ENCODE measurements at places on chromosomes 12 and 14.
A peak's percentile ranks its signal among the peaks of the same experiment; 100 is the strongest.

- DNase-seq = no peak
These were observed 74.2 kb downstream of the KTN1 start for GRCh38 chr14:55654243-55654642.

- no peak for DNase-seq
These were observed 16.6 kb downstream of the SSH1 start for GRCh38 chr12:108840605-108841332.

DNA sequence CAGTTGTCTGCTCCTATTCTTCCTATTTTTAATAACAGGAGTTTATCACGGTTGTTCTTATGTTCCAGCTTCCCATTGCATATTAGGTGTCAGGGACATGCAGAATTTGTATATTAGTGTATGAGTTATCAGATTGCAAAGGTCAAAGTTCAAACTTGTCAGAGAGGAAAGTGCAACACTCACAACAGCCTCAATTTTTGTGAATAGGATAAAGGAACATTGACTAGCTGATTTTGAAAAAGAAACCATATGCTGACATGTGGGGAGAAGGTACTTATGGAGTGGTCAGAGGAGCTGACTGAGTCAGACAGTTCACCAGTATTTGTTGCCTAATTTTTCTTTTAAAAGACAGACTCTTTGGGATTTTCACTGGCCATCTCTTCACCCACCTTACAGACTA lies 222.1 kb downstream of the C12orf50 start:
- DNase-seq = no peak

GRCh38 chr12:90102957-90103652 lies 394.5 kb upstream of the ATP2B1 start:
- DNase-seq = peak; percentile 4

DNA sequence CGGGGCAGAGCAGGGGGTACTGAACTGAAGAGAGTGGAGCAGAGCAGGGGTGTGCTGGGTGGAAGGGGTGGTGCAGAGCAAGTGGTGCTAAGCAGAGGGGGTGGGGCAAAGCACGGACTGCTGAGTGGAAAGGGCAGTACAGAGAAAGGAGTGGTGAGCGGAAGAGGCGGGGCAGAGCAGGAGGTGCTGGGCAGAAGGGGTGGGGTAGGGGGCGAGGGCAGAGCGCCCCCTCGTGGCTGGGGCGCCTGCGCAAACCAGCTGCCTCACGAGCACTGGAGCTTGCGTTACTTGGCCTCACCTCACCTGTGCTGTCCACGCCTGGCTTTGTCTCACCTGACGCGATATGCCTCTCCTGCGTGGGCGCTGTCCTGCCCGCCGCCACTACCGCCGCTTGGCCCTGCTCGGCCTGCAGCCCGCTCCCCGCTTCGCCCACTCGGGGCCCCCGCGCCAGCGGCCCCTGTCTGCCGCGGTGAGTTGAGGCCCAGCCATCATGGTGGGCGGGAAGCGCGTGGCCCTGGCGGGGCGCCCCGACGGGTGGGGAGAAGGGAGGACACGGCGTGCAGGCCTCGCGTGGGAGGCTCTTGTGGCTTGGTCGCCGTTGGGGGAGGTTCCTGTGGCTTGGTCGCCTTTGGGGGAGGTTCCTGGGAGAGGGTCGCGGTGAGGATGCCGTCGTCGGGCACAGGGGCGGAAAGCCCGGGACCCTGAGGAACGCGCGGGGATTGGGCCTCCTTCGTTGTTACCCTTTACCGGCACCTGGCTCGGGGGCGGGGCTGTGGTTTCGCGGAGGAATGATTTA lies at the start of gene COX8C:
COX8C (plus strand) TSS at position 257 of the 796 bp plus-strand sequence; CDS start at position 344, 87 bp downstream.
- peak; percentile 28 for DNase-seq

- DNase-seq = no peak
These were observed 42.5 kb downstream of the SLC2A13 start for GRCh38 chr12:40063414-40063813.

- DNase-seq = no peak
These were observed 114.9 kb upstream of the PWP1 start for GRCh38 chr12:107570721-107571120.

DNA sequence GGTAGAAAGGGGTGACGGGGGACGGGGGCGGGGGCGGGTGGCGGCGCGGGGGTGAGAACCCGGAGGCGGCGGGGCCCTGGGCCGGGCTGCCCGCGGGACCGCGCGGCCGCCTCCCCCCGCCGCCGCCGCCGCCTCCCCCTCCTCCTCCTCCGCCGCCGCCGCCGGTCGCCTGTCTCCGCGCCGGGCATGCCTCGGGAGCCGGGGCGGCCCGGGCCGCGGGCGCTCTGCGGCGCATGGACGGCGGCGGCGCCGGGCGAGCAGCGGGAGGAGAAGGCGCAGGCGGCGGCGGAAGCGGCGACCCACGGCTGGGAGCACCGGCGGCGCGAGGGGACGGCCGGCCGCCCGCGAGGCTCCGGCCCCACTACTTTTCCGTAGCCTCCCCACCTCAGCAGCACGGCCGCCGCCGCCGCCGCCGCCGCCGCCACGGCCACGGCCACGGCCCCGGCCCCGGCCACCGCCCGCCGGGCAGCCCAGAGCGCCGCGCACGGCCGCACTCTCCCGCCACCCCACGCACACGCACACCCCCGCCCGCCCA lies at the start of gene NPAS3:
NPAS3 (plus strand) TSS at position 161 of the 535 bp plus-strand sequence.
- DNase-seq = peak; percentile 72

- DNase-seq = no peak
These were observed 374.3 kb upstream of the CCDC196 start for GRCh38 chr14:66111891-66112290.

DNA sequence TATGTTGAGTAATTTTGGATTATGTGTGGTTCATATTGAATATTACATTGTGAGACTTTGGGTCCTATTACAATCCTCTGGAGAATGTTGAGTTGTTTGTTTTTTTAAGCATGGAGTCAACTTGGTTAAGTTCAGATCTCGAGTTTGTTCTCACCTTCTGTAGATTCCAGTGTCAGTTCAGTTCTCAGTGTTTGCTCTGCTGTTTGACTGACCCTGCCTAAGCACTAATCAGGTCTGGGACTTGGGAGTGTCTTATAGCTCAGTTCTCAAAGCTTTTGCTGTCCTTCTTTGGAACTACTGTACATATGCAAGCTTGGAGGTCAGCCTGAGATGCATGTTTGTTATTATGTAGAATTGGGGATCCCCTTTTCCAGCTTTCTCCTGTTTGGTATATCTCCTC lies 63.1 kb downstream of the DIP2B start:
- no peak for DNase-seq

GRCh38 chr14:99601361-99601831 lies 2.6 kb downstream of the CCDC85C start:
- DNase-seq = no peak

DNA sequence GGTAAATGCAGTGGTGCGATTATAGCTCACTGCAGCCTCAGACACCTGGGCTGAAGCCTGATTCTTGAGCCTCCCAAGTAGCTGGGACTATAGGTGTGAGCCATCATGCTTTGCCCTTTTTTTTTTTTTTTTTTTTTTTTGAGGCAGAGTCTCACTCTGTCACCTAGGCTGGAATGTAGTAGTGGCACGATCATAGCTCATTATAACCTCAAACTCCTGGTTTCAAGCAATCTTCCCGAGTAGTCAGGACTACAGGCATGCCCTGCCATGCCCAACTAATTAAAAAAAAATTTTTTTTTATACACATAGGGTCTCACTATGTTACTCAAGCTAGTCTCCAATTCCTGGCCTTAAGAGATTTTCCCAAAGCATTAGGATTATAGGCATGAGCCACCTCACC lies 6.9 kb downstream of the ATP2A2 start:
- no peak for DNase-seq

- DNase-seq = peak; percentile 81
These were observed 74.9 kb downstream of the TSPAN9 start for GRCh38 chr12:3152011-3152511.

DNA sequence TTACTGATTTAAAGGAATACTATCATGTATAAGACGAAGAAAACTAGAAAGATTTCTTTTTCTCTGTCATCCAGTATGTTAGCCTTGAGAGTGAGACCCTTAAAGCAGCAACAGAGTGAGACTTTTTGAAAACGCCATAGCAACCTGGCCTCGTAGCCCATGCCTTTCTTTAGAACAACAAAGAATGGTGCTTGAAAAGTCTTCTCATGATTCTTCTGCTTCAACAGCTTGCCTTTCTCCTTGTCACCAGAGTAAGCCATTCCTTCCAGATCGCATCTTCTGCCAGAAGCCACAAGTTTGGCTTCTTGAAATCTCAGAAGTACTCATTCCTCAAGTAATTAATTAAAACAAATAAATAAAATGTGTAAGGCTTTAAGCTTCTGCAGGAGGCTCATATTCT lies 109.3 kb downstream of the PDE3A start:
- no peak for DNase-seq

DNA sequence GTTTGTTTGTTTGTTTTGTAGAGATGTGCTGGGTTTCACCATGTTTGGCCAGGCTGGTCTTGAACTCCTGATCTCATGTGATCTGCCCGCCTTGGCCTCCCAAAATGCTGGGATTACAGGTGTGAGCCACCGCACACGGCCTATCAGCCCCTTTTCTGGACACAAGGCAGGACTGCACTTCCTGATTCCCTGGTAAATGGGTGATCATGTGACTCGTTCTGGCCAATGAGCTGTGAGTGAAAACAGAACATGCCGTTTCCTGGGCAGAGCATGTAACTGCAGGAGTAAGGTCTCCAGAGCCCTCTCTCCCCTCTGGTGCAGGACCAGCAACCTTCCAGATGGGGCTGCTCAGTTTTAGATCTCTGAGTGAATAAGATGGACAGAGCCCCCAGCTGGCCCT lies 92.7 kb downstream of the ITPK1 start:
- no peak for DNase-seq

DNA sequence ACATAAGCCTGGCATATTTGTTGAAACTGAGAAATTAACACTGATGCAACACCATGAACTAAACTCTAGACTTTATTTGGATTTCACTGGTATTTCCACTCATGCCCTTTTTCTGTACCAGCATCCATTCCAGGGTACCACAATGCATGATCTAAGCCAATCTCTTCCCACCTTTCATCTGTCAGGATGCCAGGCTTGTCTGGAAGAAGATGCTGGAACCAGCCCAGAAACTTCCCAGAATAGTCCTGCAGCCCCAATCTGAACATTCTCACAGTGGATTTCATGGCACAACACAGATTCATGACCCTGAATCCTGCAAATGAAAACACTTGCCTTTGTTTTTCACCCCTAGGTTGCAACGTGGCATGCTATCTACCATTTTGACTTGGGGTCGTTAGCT lies 189.3 kb upstream of the LHX5 start:
- DNase-seq = no peak

DNA sequence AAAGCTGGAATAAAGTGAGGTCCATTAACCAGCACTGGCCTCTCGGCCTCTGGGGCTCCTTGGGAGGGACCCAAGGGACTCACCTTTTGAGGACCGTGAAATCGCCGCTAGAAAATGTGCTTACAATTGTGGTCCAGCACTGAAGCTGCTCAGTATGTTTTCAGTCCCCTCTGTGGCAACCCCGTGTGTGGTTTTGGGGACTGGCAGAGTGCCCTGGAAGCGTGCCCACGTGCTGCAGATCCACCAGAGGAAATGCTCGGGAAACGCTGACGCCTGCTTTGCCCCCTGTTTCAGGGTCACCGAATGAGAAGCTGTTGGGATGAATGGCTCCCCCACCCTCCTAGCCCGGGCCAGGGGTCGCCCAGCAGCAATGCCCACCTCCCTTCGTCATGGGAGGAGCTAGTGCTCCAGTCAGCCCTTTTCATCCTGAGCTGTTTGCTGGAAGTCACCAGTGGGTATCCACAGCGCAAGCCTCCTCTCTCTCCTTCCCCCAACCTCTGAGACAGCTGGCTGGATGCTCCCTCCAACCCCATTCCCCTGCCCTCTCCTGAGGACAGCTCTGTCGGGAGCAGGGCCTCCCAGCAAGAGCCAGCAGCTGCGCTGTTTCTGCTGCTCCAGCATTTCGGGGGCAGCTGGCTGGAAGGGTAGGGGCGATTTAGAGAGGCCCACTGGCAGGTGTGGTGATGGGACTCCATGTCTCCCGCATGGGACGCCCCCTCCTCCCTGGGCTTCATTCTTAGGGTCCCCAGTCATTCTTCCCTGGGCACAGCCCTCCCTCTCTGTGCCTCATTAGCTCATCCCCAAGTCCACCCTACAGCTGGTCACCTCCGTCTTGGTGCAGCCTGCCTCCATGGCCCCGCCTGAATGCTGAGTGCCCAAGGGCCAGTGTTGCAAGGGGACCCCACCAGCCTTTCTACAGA lies 33.2 kb upstream of the PPP1R13B start:
- no peak for DNase-seq

DNA sequence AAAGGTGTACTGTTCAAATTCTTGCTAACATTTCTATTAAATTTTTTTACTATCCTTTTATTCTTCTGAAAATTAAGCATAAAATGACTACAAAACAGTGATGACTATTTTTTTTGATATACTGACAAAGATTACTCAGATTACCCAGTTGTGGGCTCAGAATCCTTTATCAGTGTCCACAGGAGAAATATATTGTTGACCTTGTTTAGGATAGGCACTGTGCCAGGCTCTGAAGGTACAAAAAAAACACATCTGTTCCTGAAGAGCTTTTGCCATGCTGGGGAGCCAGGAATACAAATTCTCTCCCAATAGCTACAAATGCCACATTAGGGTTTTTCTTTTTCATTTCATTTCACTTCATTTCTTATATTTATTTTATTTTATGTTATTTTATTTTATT lies 26.9 kb upstream of the GCH1 start:
- no peak for DNase-seq

DNA sequence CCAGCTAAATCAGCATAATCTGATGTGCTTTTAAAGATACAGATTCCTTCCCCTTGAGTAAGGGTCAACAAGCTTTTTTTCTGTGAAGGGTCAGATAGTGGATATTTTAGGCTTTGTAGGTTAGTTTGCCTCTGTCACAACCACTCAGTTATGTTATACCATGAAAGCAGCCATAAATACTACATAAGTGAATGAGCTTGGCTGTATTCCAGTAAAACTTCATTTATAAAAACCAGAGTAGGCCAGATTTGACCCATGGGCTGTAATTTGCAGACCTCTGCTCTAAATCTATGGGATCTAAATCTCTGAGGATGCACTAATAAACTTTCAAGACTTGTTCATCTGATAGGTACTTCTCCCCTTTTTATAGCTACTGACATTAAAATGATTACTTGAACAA lies 47.7 kb downstream of the LEMD3 start:
- DNase-seq = no peak
